ENCODE measurements at places on chromosomes 5 and 9. TPM values are rescaled to one million over a fixed set of nuclear protein-coding genes. Genes with fewer than 3 reads are reported as not detected.

ANKRD34B gene
- total RNA-seq, result not detected

SPATA31A3 gene
- not detected for total RNA-seq

TAF11L10 gene
- total RNA-seq, result not detected

LHX2 gene
- total RNA-seq, result not detected

CSNK1A1 gene
- 306 TPM for total RNA-seq

CNTNAP3B gene
- total RNA-seq, result not detected

TXNDC15 gene
- total RNA-seq, result 103 TPM

MCTP1 gene
- 43.4 TPM for total RNA-seq

PCA3 gene
- under 0.01 TPM for total RNA-seq

Measured in subcutaneous preadipocyte (primary cell).